Activated CD4-positive, alpha-beta memory T cell treated with anti-CD3 and anti-CD28 coated beads, Interleukin-2, amount 10 ng/mL, durations not matched to agents 7 days and 5 days (primary cell): ENCODE measurements at places on chromosomes 1 and 21.

GRCh38 chr1:118325550-118326225, 140.7 kb upstream of the SPAG17 start:
- no peak for DNase-seq

GRCh38 chr1:8563944-8564537, 246.1 kb downstream of the SLC45A1 start:
- no peak for DNase-seq

DNA sequence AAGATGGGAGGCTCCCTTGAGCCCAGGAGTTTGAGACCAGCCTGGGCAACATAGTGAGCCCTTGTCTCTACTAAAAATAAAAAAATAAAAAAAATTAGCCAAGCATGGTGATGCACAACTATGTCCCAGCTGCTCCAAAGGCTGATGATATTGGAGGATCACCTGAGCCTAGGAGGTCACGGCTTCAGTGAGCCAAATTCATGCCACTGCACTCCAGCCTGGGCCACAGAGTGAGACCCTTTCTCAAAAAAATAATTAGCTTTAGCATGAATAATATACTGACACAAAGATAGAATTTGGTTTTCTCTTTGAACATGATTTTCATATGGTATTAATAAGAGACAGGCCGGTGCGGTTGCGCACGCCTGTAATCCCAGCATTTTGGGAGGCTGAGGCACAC, 88.8 kb downstream of the DESI2 start:
- DNase-seq: no peak

- DNase-seq: no peak
Observed at GRCh38 chr1:236850077-236850979, 55.2 kb downstream of the MTR start.

GRCh38 chr1:204505674-204506200, 10.5 kb upstream of the MDM4 start:
- DNase-seq: no peak
